GM23338 (cell line): ENCODE measurements at places on chromosomes 2 and 18. TPM values are rescaled to one million over a fixed set of nuclear protein-coding genes. Genes with fewer than 3 reads are reported as not detected.

DNA sequence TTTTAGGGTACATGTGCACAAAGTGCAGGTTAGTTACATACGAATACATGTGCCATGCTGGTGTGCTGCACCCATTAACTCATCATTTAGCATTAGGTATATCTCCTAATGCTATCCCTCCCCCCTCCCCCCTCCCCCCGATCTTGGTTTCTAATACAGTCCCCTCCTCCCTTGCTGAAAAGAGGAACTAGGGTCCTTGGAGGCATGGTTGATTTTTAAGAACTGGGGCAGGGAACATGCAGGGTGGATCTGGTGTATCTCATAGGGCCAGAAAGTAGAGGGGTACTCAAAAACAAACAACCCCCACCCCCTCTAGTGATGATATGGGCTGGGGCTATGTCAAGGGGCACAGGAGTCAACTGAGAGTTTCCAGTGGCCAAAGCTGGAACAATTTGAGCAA, 153.4 kb downstream of the UBR3 start:
- DNase-seq, result no peak

DNA sequence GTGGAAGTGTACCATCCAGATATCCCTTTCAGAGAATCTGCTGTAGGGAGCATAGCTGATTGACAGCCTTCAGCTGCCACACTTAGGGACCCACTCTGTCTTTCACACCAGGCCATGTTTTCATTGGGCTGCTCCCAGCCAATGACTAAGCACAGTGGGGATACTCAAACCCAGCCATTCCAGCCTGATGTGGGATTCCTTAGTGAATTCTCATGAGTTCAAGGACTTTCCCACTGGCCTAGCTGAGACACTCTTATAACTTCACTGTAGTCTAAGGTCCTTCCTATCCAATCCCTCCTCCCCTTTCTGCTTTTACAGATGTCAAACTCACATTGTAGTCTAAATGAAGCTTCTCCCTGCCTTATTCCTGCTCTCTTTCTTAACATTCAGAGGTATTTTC, 201.2 kb downstream of the PIK3C3 start:
- peak; percentile 1 for DNase-seq

- no peak for DNase-seq
These were observed 176.3 kb downstream of the SEPTIN10 start for GRCh38 chr2:109437325-109438090.

DNA sequence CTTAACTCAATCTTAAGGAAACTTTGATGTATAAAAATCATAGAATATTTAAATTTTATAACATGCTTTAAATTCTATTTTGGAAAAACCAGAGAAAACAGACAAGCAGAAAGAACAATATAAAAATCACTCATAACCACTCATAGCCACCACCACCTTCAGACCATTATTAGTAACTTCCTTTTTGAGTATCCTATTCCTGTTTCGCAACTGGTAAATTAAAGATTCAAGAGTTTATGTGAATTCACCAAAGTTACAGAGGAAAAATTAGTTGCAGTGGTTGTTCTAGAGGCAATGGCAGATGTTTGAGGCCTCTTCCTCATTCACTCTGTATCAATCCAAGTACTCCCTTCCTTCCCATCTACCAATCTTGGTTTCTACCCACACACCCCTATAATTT, 49.3 kb upstream of the PROKR1 start:
- DNase-seq, result no peak

GRCh38 chr2:240933048-240933965, 27.2 kb downstream of the CROCC2 start:
- no peak for DNase-seq

- DNase-seq, result no peak
These were observed 66.2 kb downstream of the CD28 start for GRCh38 chr2:203772456-203773165.

DNA sequence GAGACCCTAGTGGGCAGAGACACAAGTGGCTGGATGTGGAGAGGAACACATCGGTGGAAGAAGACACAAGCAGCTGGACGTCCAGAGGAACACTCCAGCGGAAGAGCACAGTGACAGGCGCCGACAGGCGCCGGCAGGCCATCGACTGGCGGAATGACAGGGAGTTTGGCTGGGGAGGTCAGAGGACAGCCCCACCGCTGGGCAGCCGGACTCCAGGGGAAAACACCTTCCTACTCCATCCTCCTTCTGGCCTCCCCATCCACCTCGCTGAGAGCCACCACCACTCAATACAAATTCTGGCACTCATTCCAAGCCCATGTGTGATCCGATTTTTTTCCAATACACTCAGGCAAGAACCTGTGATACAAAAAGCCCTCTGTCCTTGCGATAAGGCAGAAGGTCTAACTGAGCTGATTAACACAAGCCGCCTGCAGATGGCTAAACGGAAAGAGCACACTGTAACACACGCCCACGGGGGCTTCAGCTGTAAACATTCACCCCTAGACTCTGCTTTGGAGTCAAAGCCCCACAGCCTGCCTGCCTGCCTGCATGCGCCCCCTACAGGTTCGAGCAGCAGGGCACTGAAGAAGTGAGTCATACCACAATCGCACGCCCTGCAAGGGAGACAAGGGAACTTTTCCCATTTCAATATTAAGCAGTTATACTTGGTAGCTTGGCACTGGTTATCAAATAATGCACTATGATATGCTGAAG, 50.2 kb upstream of the LRP1B start:
- peak; percentile 87 for DNase-seq

The CCDC178 gene
- total RNA-seq, result 0.17 TPM in 1 of 2 replicates, not detected in the other

The AOX1 gene
- total RNA-seq, result 3.1 and 5.0 TPM in 2 replicates

The AQP12B gene
- total RNA-seq, result not detected in 2 replicates

The CCDC74B gene
- total RNA-seq, result 22.1 and 34.5 TPM in 2 replicates
